Left ventricle myocardium superior (tissue), 1 donor: ENCODE measurements at places on chromosomes 16 and 17. TPM values are rescaled to one million over a fixed set of nuclear protein-coding genes. Genes with fewer than 3 reads are reported as not detected.

Gene TP53TG3B
- total RNA-seq, result not detected

Gene TSPAN10
- not detected for total RNA-seq

Gene RNF43
- 6.6 TPM for total RNA-seq

Gene MMP2
- total RNA-seq, result 88.7 TPM

Gene CD300LB
- 0.25 TPM for total RNA-seq

Gene SLC46A1
- total RNA-seq, result 7.9 TPM

Gene TTYH2
- 42.6 TPM for total RNA-seq

Gene SCNN1B
- total RNA-seq, result 1.4 TPM

Gene EMP2
- total RNA-seq, result 96.4 TPM

Gene DPEP1
- not detected for total RNA-seq

Gene DPEP3
- total RNA-seq, result not detected

Gene TP53TG3F
- total RNA-seq, result not detected

Gene TAC4
- not detected for total RNA-seq

Gene SLC52A1
- total RNA-seq, result not detected

Gene HLF
- total RNA-seq, result 38.8 TPM
